Heart right ventricle (tissue), 16 donors: ENCODE measurements at places on chromosomes 4 and X. TPM values are rescaled to one million over a fixed set of nuclear protein-coding genes. Genes with fewer than 3 reads are reported as not detected.
A peak's percentile ranks its signal among the peaks of the same experiment; 100 is the strongest.

GRCh38 chr4:46329118-46329976 lies 60.6 kb downstream of the GABRA2 start:
- H3K27me3 ChIP-seq = no peaks in the 10 kb centered on the region
- no peaks in the 10 kb centered on the region for H3K36me3 ChIP-seq
- H3K27ac ChIP-seq = no peak overlapping the region
- DNase-seq = no peak

MAGEA10 gene
- not detected for total RNA-seq

SRPX2 gene
- 4.2 TPM for total RNA-seq

- H3K36me3 ChIP-seq = peaks cover 13% of the 10 kb centered on the region
- no peaks in the 10 kb centered on the region for H3K4me1 ChIP-seq
- no peak overlapping the region for H3K27ac ChIP-seq
Measured at GRCh38 chr4:102787096-102787881, 26.5 kb upstream of the MANBA start.

MAGEB2 gene
- not detected for total RNA-seq

DNA sequence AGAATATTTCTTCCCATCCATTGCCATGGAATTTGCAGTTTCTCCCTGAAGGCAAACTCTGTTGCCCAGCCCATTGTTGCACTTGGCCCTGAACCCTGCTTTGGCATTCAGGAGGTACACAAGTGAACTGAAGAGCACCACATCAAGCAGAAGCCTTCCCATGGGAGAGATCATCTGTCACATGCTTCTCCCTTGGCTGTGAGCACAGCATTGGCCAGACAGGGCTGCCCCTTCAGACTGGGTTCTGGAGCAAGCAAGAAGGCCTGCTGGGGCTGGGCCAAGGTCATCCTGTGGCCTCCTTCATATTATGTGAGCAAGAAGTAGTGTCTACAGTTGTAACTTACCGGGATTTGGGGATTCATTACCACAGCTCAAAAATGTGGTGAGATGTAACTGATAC lies 22.7 kb downstream of the SCML1 start:
- no peaks in the 10 kb centered on the region for H3K36me3 ChIP-seq
- no peaks in the 10 kb centered on the region for H3K27me3 ChIP-seq
- no peak for DNase-seq
- no peaks in the 10 kb centered on the region for H3K4me1 ChIP-seq
- no peak overlapping the region for H3K4me3 ChIP-seq

DNA sequence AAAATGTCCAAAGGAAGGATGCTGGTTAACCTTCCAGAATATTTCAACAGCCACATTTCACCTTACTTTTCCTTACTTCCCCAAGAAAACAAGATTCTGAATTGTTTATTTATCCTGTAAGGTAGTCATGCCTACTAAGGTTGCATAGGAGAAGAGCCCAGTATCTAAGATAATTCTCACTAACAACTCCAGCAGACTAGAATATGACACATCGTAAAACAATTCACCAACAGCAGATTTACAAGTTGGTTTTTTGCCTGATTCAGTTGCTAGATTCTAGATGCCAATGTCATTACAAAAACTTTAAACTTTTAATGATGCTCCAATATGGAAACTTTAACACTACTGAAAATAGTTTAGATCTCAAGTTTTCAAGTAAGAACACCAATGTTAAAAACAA lies 176.4 kb downstream of the IL13RA2 start:
- DNase-seq = no peak
- no peak overlapping the region for H3K4me3 ChIP-seq
- H3K36me3 ChIP-seq = no peaks in the 10 kb centered on the region

- DNase-seq = peak; percentile 67
- H3K27ac ChIP-seq = no peak overlapping the region
- H3K36me3 ChIP-seq = no peaks in the 10 kb centered on the region
Measured at GRCh38 chrX:101799387-101799786, 132.4 kb downstream of the ZMAT1 start.

GRCh38 chrX:111013778-111014455 lies 82.1 kb upstream of the PAK3 start:
- H3K4me1 ChIP-seq = no peaks in the 10 kb centered on the region
- H3K36me3 ChIP-seq = no peaks in the 10 kb centered on the region
- no peaks in the 10 kb centered on the region for H3K27me3 ChIP-seq
- H3K4me3 ChIP-seq = no peak overlapping the region
- H3K27ac ChIP-seq = no peak overlapping the region

DNA sequence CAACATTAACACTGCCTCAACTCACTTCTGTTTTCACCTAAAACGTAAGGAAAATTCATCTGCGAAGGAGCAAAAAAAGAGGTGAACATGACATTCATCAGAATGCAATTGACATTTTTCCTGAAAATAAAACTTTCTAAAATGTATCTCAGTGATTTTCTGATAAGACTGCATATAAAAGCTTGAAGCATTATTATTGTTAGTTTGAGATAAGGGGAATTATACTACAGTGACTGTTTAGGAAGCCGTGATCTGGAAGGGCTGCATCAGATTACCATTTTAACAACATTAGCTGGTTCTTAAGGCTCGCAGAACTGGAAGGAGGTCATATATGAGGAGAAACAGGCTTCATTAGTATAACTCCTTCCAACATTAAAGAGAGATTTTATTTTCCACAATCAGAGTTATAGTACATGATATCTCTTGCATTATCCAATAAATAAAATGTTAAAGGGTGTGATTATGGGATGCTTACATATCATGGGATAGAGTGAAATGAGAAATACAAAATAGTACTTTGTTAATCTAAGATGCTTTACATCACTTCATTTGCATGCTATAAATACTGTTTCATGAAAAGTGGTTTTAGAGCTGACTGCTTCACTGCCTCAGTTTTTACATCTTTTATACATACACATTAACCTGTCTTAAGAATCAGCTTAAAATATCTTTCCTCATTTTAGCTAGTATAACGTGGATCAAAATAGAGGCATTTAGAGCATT lies 1820.1 kb upstream of the TENM3 start:
- H3K27ac ChIP-seq = no peak overlapping the region
- no peak overlapping the region for H3K4me3 ChIP-seq
- no peak for DNase-seq
- H3K4me1 ChIP-seq = no peaks in the 10 kb centered on the region
- no peaks in the 10 kb centered on the region for H3K27me3 ChIP-seq

- DNase-seq = no peak
- no peaks in the 10 kb centered on the region for H3K36me3 ChIP-seq
- H3K4me3 ChIP-seq = no peak overlapping the region
- no peaks in the 10 kb centered on the region for H3K4me1 ChIP-seq
Measured at GRCh38 chrX:18065956-18066355, 154.7 kb downstream of the BEND2 start.

DNA sequence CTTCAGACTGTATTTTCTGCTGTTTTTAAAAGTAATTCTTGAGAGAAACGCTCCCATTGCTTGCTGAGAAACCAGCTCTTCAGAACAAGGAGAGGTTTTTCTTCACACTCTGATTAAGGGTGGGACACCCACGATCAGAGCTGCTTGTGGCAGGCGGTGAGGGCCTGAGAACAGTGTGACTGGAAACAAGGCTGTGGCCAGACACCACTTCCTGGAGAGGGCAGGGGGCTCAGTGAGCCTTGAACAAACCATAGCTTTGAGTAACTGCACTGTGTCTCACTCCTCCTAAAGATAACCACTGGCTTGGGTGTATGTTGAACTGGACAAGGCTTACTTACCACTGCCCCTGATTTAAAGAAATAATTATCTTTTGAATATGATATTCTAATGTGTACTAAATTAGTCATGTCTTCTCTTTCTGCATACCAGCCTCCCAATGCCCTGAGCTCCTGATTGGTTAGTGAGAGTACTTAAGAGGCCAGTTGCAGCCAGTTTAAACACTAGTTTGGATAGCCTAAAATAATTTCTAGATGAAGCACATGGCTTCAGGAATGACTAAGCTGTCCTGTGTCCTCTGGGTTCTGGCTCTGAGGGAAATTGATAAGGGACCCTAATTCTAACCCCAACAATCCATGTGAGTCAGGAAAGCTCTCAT lies 3.7 kb upstream of the GPR82 start:
- DNase-seq = no peak
- no peak overlapping the region for H3K4me3 ChIP-seq
- no peaks in the 10 kb centered on the region for H3K4me1 ChIP-seq
- no peaks in the 10 kb centered on the region for H3K27me3 ChIP-seq
- H3K27ac ChIP-seq = no peak overlapping the region
- H3K36me3 ChIP-seq = no peaks in the 10 kb centered on the region

DNA sequence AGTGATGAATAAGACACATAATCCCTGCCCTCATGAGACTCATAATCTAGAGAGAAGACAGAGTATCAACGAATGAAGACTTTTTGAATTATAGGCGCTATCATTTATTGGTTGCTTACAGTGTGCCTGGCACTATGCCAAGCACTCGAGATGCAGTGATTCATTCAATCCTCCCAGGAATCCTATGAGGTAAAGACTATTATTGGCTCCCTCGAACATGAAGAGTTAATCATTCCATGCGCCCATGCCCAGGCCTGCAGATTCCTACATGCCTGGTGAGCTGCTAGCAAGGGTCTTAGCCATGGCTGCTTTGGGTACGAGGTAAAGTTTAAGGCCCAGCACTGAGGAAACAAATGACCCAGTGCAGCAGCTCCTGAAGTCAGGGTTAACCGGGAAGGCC lies 47.0 kb downstream of the TEX13B start:
- no peak for DNase-seq
- H3K36me3 ChIP-seq = no peaks in the 10 kb centered on the region
- peak overlapping the region; percentile 29 for H3K4me3 ChIP-seq
- H3K4me1 ChIP-seq = no peaks in the 10 kb centered on the region

GRCh38 chr4:129335818-129336217 lies 239.9 kb downstream of the C4orf33 start:
- no peak overlapping the region for H3K4me3 ChIP-seq
- DNase-seq = no peak
- no peaks in the 10 kb centered on the region for H3K4me1 ChIP-seq
- H3K27ac ChIP-seq = no peak overlapping the region

- no peaks in the 10 kb centered on the region for H3K36me3 ChIP-seq
- no peaks in the 10 kb centered on the region for H3K27me3 ChIP-seq
Measured at GRCh38 chr4:27123769-27124124, 263.1 kb downstream of the STIM2 start.

GRCh38 chr4:98470366-98470765 lies 188.0 kb downstream of the TSPAN5 start:
- H3K4me1 ChIP-seq = no peaks in the 10 kb centered on the region
- no peak for DNase-seq
- no peak overlapping the region for H3K27ac ChIP-seq
- no peaks in the 10 kb centered on the region for H3K36me3 ChIP-seq
- no peaks in the 10 kb centered on the region for H3K27me3 ChIP-seq

- H3K27me3 ChIP-seq = no peaks in the 10 kb centered on the region
- H3K27ac ChIP-seq = no peak overlapping the region
- no peaks in the 10 kb centered on the region for H3K36me3 ChIP-seq
- DNase-seq = no peak
- H3K4me1 ChIP-seq = no peaks in the 10 kb centered on the region
Measured at GRCh38 chr4:56261027-56261426, 126.3 kb downstream of the AASDH start.

- no peak overlapping the region for H3K4me3 ChIP-seq
- no peak for DNase-seq
- no peaks in the 10 kb centered on the region for H3K36me3 ChIP-seq
- H3K27me3 ChIP-seq = no peaks in the 10 kb centered on the region
- H3K27ac ChIP-seq = no peak overlapping the region
Measured at GRCh38 chrX:13923289-13923688, 106.4 kb upstream of the GPM6B start.

DNA sequence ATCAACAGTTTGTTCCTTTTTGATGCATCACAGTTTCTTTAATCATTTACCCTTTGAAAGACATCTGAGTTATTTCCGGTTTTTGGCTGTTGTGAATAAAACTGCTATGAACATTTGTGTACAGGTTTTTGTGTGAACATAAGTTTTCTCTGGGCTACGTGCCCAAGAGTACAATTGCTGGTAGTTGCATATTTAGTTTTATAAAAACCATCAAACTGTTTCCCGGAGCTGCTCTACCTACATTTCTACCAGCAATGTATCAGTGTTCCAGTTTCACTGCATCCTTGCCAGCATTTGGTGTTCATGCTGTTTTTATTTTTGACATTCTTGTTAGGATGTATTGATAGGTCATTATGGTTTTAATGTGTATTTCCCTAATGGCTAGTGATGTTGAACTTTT lies 17.3 kb downstream of the KDM6A start:
- DNase-seq = no peak
- no peak overlapping the region for H3K27ac ChIP-seq
- H3K4me1 ChIP-seq = peaks cover 4% of the 10 kb centered on the region
- no peak overlapping the region for H3K4me3 ChIP-seq
- no peaks in the 10 kb centered on the region for H3K27me3 ChIP-seq

GRCh38 chr4:151193414-151193813 lies 83.5 kb upstream of the PRSS48 start:
- H3K27me3 ChIP-seq = no peaks in the 10 kb centered on the region
- no peaks in the 10 kb centered on the region for H3K36me3 ChIP-seq
- peak overlapping the region; percentile 5 for H3K27ac ChIP-seq
- H3K4me3 ChIP-seq = no peak overlapping the region
- no peak for DNase-seq

GRCh38 chrX:40511258-40511657 lies 69.5 kb upstream of the ATP6AP2 start:
- no peaks in the 10 kb centered on the region for H3K27me3 ChIP-seq
- H3K27ac ChIP-seq = no peak overlapping the region
- no peaks in the 10 kb centered on the region for H3K36me3 ChIP-seq
- DNase-seq = no peak
- H3K4me3 ChIP-seq = no peak overlapping the region

DNA sequence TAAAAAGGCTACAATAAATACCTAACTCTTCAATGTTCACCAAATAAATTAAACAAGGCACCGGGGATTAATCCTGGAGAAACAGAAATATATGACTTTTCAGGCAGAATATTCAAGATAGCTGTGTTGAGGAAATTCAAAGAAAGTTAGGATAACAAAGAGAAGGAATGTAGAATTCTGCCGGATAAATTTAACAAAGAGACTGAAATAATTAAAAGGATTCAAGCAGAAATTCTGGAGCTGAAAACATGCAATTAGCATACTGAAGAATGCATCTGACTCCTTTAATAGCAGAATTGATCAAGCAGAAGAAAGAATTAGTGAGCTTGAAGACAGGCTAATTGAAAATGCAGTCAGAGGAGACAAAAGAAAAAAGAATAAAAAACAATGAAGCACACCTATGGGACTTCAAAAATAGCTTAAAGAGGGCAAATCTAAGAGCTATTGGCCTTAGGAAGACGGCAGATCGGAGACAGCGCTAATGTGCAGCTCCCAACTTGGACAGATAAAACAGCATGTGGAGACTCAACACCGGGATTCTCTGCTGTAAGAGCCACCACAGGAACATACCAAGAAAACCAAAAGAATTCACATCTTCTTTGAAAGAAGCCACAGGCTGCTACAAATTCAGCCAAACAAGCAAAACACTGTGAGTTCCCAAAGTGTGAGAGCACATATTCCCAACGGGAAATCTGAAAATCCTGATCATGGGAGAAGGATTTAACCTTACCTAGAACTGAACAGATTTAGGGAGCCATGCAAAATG lies 1290.9 kb downstream of the PCDH18 start:
- no peak overlapping the region for H3K27ac ChIP-seq
- H3K27me3 ChIP-seq = no peaks in the 10 kb centered on the region
- H3K4me3 ChIP-seq = no peak overlapping the region

- peaks cover 6% of the 10 kb centered on the region for H3K4me1 ChIP-seq
- H3K27me3 ChIP-seq = no peaks in the 10 kb centered on the region
- no peak overlapping the region for H3K4me3 ChIP-seq
- H3K36me3 ChIP-seq = no peaks in the 10 kb centered on the region
Measured at GRCh38 chr4:1753697-1754311, 32.5 kb downstream of the TACC3 start.
